Frontal cortex (tissue), 4 donors: ENCODE measurements at places on chromosomes 6 and 20. TPM values are rescaled to one million over a fixed set of nuclear protein-coding genes. Genes with fewer than 3 reads are reported as not detected.

HM13 gene
- 26.1 TPM for total RNA-seq

NKX2-2 gene
- 0.41 TPM for total RNA-seq

SOD2 gene
- 44.8 TPM for total RNA-seq

MLN gene
- not detected for total RNA-seq

ZNF311 gene
- 6.9 TPM for total RNA-seq

C20orf96 gene
- 7.3 TPM for total RNA-seq

BMP7 gene
- 9.4 TPM for total RNA-seq

TINAG gene
- total RNA-seq, result 0.41 TPM

TNXB gene
- 4.5 TPM for total RNA-seq

KCNK16 gene
- total RNA-seq, result not detected

MTFR2 gene
- 0.41 TPM for total RNA-seq

SLC35F1 gene
- 97.0 TPM for total RNA-seq

GMEB2 gene
- total RNA-seq, result 6.1 TPM
